ENCODE measurements at places on chromosomes 16 and 17. TPM values are rescaled to one million over a fixed set of nuclear protein-coding genes. Genes with fewer than 3 reads are reported as not detected.

- no peak for DNase-seq
Measured at GRCh38 chr17:32276171-32276601, 10.6 kb downstream of the RHBDL3 start.

The PLXDC1 gene
- not detected for total RNA-seq

- no peak for DNase-seq
Measured at GRCh38 chr17:76643553-76644148, at the start of gene ST6GALNAC1. Gene ST6GALNAC1 (minus strand): TSS chr17:76643757. CDS start chr17:76643638, 119 bp downstream.

DNA sequence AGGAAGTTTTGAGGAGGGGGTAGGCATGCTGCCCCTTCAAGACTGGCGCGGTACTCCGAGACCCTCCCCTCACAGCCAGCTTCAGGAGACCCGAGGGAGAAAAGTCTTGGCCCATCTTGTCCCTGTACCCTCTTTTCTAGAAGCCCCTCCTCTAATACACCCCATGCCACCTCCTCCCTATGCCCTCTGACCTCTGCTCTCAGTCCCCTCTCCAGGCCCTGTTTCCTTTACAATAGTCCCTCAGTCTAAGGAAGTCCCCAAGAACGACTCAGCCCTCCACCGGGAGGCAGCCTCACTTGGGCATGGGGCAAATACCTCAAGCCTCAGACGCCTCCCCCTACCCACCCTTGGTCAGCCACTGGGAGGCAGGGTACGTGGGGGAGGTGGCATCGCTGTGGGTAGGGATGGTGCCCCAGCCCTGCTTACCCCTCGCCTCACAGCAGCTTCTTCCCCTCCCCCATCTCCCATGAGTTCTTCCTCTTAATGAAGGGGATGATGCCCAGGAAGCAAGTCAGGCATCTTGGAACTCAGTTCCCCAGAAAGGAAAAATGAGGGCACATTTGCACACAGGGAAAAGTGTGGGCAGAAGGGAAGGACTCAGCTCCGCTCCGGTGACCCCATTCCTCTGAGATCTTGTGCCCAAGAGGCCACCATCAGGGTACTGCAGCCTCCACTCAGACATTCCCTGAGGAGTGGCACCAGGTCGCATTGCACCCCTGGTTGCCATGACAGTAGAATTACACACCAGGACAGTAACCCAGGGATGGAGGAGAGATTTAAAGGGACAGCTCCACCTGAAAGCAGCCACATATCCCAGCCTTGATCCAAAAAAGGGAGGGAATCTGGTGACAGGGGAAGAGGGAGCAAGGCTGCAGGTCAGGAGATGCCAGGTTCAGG, 6.2 kb downstream of the MPP2 start:
- no peak for DNase-seq

The SOCS7 gene
- total RNA-seq, result 26.5 TPM

GRCh38 chr16:78225919-78226318, 126.5 kb downstream of the WWOX start:
- no peak for DNase-seq

DNA sequence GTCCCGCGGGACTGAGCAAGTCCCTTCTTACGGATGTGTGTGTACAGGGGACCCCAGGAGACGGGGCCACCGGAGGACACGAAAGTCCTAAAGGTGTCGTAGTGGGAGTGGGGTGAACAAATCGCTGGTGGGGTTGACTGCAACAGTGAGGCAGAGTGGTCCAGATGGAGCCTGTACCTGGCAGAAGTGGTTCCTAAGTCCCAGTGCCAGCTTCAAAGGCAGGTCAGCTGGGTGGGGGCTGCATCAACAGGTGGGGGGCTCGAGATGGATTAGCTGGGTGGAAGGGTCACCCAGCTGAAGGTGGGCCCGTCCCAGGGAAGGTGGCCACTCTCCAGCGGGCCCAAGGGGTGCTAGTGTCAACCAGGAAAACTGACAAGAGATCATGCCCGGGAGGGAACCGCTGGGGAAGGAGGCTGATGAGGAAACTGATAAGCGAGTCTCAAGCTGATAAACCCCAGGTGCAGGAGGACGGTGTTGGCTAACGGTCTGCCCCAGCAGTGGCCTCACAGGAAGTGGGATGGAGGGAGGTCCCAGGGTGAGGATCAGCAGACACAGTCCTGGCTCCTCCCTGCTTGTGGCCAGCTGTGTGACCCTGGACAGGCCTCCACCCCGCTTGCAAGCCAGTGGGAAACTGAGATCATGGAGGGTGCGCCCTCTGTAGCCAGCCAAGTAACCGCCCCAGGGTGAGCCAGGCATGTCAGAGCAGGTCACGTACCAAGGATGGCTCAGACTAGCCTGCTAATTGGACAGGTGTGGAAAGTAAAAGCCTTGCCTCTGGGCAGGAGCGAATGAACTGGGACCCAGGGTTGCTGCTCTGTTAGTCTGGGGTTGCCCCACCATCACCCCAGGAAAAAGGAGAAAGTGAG, 1.0 kb downstream of the ORAI3 start:
- peak; percentile 73 for DNase-seq

The BCL6B gene
- total RNA-seq, result not detected

DNA sequence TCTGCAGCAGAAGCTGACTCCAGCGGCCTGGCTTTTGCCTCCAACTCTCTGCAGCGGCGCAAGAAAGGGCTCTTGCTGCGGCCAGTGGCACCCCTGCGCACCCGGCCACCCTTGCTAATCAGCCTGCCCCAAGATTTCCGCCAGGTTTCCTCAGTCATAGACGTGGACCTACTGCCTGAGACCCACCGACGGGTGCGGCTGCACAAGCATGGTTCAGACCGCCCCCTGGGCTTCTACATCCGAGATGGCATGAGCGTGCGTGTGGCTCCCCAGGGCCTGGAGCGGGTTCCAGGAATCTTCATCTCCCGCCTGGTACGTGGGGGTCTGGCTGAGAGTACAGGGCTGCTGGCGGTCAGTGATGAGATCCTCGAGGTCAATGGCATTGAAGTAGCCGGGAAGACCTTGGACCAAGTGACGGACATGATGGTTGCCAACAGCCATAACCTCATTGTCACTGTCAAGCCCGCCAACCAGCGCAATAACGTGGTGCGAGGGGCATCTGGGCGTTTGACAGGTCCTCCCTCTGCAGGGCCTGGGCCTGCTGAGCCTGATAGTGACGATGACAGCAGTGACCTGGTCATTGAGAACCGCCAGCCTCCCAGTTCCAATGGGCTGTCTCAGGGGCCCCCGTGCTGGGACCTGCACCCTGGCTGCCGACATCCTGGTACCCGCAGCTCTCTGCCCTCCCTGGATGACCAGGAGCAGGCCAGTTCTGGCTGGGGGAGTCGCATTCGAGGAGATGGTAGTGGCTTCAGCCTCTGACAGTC, 1.3 kb downstream of the PARD6A start:
- DNase-seq, result no peak

DNA sequence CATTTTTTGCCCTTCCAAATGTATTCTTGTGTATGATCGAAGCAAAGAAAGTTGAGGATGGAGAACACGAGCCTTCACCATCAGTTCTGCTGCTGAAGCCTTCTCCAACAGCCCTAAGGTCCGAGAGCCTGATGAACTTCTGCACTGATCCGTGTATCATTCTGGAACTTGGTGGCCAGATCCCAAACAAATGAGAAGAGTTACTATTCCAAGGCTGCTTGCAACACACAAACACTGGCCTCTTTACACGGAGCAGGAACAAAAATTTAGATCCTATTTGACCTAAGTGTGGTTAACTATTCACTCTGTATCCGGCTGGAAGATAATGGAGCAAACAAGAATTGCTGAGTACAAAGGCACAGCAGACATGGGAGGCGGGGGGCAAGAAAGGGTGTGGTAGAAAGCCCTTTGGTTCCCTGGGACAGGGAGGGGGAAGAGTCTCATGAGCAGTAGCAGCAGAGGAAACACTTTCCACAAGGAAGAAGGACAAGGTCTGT, 282.9 kb downstream of the SOX9 start:
- DNase-seq, result no peak

DNA sequence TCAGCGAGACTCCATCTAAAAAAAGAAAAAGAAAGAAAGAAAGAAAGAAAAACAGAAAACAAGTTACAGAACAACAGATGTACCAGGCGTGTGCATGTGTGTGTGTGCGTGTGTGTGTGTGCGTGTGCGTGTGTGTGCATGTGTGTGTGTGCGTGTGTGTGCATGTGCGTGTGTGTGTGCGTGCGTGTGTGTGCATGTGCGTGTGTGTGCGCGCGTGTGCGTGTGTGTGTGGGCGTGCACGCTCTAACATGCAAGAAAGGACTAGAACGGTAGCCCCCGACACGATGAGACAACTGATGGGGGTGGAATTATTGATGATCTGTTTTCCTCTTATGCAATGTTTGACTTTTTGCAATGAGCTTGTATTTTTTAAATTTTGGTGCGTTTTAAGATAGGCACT, 1.6 kb downstream of the ALDH3A1 start:
- no peak for DNase-seq

DNA sequence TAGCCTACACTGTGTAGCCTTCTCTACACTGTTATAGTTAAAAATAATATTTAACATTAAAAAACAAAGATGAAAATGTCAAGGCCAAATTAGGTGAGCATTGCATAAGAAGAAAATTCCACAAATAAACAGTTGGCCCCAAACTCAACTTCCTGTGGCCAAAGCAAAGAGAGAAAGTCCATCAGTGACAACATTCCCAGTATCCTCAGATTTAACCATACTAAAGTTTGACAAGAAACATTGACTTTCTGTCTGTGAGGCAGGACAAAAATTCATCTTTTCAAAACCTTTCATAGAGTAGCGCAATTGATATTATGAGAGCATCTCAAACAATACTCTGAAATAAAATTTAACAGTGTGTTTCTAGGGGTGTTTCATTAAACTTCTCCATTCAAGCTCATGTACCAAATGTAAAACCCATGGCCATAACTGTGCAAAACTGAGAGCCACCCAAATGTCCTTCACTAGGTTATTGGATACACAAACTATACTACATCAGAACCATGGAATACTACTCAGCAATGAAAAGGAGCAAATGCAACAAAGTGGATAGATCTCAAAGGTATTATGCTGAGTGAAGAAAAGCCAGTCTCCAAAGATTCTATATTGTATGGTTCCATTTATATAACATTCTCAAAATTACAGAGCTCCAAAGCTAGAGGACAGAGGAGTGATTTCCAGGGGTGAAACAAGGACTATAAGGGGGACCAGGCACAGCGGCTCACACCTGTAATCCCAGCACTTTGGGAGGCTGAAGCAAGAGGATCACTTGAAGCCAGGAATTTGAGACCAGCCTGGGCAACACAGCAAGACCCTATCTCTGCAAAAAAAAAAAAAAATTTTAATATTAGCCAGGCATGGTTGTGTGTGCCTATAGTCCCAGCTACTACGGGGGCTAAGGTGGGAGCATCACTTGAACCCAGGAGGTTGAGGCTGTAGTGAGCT, 38.7 kb downstream of the TMEM114 start:
- DNase-seq, result no peak

DNA sequence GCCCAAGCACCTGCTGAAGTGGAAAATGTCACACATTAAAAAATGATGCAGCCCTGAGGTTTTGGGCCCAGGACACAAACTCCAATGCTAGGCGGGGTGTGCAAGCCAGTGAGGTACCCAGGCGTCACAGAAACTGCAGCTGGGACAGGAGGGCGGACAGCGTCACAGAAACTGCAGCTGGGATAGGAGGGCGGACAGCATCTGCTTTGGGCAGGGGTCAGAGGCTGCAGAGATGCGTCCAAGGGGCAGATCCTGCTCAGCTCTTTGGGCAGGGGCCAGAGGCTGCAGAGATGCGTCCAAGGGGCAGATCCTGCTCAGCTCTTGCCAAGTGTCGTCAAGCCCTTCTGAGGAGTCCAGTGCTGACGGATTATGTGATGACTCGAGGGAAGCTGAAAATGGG, 43.9 kb upstream of the RCVRN start:
- DNase-seq, result no peak

DNA sequence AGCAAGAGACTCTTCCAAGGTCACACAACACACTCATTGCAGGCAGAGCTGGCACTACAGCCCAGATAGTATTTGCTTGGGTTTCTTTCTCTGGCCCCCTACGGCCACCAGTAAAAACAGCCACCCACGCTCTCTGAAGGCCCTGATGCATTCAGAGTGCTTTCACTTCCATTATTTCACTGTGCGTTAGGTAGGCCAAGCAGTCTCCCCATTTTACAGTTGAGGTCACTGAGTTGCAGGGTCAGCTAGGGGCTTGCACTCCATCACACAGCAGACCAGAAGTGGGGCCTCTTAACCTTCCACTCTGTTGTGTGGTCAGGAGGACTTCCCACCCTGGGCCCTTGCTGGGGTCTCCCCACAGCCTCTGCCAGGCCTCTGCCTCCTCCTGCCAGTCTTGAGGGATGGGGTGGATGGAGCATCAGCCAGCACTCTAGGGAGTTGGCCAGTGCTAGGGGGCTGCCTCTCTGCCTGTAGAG, 2.5 kb downstream of the TBX21 start:
- peak; percentile 60 for DNase-seq

DNA sequence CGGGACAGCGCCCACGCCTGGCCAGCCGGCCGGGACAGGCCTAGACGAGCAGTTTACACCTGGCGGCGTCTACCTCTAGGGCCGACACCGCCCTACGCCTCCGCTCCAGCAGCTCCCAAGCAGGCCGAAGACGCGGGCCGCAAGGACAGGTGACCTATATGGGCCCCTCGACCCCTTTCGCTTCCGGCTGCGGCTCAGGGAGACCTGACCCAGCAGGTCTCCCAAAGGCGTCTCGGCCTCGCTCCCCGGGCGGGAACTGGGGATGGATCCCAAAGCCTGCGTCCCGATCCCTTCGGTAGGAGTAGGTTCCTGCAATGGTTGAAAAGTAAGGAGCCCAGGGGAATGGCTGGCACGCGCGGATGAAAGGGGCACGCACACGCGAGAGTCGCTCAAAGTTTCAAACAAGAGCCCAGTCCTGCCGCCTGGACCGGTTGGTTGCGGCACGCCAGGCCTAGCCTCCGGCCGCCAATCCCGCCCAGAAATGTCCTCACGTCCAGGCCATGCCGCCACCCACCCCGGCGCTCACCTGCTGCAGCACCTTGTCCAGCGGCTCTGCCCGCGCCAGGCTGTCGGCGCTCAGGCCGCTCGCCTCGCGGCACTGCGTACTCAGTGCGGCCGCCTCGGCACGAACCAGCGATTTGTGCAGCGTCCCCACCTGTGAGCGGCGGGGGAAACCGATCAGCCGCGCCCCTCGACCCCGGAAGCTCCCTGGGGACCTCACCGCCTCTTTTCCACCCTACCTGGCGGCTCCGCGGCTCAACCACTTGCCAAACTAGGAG, 630 bp downstream of the ESRP2 start:
- no peak for DNase-seq

The GPR142 gene
- not detected for total RNA-seq

DNA sequence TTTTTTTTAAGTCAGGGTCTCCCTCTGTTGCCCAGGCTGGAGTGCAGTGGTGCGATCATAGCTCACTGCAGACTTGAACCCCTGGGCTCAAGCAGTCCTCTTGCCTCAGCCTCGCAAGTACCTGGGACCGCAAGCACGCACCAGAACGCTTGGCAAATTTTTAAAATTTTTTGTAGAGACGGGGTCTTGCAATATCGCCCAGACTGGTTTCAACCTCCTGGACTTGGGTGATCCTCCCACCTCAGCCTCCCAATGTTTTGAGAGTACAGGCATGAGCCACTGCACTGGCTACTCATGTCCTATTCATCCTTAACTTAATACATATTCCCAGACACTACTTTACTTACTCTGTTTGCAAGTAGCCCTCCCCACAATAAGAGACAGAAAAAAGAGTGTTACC, 16.3 kb upstream of the RBL2 start:
- no peak for DNase-seq

The TXNDC11 gene
- 49.6 TPM for total RNA-seq

Data from Karpas-422 (cell line).